ENCODE measurements at places on chromosomes 7 and 10.

- DNase-seq = no peak
Measured at GRCh38 chr7:57308631-57309408, 141.2 kb upstream of the ZNF716 start.

DNA sequence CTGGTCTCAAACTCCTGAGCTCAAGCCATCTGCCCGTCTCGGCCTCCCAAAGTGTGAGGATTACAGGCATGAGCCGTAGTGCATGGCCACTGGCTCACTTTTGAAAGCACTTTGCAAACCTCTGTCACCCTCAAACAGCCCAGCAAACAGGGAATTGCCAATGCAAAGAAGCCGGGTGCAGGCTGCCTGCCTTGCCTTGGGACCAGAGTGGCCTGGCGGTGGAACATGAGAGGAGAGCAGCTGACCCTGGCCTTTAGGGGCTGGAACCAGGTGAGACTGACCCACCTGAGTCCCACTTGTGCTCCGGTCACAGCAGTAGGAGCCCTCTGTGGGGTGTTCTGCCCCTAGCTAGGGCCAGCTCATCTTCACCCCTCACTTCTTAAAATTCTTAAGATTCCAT lies 237.1 kb upstream of the GALNT17 start:
- no peak for DNase-seq

- no peak for DNase-seq
Measured at GRCh38 chr7:66558660-66559465, 69.8 kb upstream of the KCTD7 start.

DNA sequence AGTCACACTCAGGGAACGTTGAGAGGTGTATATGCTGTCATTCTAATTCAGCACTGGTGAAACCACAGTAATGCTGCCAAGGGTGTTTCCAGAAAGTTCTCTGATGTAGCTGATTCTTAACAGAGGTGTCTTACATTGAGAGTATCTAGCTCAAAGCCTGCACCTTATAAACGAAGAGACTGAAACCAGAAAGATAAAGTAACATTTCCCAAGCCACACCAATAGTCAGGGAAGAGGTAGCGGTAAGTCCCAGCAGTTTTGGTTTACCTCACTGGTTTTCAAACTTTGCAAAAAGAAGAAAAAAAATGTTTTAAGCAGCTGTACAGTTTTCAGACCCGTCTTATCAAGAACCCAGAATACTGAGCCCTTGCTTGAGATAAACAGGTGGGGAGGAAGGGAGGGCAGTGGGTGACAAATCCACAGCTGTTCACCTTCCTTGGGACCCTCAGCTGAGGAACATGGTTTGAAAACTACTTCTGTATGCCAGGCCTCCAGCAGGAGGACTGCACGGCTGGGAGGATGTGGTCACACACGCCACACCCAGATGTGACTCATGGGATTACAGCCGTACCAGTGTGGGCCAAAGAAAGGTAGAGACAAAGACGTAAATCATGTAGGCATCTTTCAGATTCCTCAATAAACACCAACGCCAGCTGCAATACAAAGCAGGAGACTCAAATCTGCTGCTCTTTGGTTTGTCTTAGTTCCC lies 63.9 kb upstream of the GSDME start:
- no peak for DNase-seq

DNA sequence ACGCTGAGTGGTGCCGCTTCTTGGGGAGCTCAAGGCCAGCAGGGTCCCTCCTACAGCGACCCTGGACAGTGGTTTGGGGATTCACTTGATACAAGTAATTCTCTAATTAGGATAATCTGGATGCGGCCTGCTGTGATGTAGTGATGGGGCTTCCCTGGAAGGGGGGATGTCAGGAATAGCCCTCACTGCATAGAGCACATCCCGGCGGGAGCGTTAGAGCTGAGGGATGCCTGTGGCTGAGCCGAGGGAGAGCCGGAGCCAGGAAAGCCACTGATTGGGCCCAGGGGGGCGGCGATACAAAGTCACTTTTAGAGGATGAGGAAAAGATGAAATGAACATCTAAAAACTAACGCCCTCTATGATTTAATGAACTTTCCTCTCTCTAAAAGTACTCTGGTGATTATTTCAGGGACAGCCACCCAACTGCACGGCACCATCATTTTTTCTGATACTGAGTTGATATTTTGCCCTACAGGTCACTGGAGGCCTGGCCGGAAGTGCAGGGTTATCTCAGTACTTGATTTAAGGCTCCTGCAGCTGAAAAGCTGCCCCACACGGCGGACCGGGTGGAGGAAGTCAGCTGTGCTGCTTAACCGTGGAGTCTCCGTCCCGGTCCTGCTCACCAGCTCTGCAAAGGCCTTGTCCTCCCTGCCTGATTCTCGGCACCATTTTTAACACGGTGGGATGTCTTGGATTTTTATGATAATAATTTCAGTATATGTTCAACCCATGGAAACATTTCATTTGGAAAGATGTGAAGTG lies 518.8 kb downstream of the DNAJB6 start:
- DNase-seq = no peak

GRCh38 chr10:44786286-44786850 lies 124.8 kb upstream of the TMEM72 start:
- DNase-seq = no peak

DNA sequence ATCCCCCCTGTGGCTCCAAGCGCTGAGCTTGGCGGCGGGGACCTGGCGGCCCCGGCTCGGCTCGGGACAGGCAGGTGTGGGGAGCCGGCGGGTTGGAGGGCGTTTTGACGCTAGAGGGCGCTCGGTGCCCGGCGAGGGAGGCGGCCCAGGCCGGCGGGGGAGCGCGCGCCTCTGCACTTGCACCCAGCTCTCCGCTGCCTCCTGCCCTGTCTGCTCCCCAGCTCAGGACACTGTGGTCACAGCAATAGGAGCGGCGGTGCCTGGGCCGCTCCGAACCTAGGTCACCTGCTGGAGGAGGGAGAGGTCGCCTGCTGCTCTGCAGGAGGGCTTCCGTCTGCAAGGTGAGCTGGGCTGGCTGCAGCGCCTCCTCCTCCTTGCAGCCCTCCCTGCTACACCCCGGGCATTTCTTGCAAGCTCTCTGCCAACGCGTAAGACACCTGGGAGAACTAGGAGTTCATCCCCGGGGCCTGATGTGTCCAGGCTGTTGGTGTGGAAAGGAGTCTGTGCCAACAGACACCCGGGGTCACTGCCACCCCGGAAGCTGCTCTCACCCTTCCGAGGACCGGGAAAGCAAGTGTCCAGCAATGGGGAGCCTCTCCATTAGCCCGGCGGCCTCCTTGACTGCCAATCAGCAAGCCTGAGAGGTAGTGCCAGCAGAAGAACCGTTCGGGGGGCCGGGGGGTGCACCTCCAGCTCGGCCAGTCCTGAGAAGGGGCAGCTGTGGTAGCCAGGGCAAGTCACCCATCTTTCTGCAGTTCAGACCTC lies 620.4 kb downstream of the GALNT17 start:
- peak; percentile 38 for DNase-seq

- DNase-seq = no peak
Measured at GRCh38 chr7:2965745-2966270, 77.9 kb downstream of the CARD11 start.

GRCh38 chr10:97427571-97428179 lies 1.7 kb downstream of the PGAM1 start:
- no peak for DNase-seq

DNA sequence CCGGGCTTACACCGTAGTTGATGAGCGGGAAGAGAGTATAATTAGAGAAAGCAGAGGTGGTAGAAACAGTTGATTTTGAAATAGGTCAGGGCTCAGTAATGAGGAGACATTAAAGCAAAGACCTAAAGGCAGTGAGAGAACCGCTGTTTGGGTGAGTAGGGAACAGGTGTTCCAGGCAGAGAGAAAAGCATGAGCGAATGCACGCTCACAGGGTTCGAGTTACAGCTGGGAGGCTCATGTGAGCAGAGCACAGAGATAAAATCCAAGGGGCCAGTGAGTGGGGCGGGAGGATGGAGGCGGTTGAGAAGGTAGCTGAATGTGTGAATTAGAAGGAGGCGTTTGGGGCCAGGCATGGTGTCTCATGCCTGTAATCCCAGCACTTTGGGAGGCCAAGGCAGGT lies 39.9 kb downstream of the APBB1IP start:
- no peak for DNase-seq

DNA sequence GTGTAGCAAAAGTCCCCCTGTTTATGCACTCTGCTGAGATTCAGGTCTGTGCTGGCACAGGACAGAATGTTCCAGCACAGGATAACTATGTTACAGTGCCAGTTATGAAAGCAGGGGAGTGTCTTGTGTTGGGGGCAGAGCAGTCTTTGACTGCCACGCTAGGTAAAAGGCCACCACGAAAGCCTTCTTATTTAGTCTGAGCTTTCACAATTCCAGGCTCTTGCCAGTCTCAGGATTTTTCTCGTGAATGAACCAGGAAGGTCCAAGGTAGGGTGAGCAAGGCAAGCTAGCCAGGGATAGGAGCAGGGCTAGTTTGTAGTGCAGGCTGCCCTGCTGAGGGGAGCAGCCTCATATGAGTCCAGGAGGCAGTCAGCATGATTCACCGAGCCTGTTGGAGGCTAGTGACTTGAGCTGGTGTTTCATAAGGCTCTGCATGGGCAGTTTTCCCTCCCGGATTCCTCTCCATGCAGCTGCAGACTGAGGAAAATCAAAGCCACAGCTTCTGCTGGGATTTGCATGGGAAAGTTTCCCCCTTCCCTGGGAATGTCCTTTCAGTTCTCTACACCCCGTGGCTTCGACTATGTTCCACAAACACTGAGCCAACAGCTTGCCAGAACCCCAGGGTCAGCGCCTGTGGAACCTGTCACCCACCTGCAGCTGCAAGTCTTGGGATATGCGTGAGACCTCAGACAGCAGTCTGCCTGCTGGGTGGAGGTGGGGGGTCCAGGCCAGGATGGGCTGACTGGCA lies 112.3 kb downstream of the JCAD start:
- no peak for DNase-seq
